ENCODE measurements at places on chromosomes 6 and 20.

DNA sequence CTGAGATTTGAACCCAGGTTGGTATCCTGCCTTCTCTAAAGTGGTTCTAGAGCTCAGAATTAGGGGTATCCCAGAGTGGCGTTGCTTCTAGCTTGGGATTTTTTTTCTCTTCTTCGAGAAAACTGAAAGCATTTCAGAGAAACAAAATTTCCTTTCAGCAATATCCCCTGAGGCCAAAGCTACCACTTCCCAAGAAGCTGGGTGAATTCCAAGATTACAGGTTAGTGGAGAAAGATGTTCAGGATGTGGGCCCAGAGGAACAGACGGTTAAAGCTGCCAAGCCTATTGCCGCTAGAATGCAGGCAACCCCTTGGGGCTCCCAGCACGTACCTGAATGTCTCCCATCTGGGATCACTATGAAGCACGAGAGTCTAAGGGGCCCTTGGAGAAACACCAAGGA lies 134.1 kb downstream of the FOXO3 start:
- no peak for DNase-seq

DNA sequence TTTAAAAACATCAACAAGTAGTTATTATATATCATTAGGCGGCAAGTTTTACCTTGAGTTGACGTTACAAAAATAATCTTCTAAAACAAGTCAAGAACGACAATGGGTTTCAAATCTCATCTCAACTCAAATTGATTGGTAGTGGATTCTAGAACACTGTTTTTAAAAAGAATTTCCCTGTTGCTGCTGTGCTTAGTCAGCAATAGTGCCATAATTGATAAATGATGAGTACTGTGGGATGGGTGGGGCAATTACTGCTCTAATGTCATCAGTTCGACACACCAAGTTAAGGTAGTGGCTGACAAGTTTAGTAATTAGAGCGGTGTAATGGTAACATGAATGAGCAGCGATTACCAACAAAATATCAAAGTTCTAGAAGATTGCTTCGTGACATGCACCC lies 73.4 kb upstream of the HTR1B start:
- DNase-seq = no peak

- DNase-seq = peak; percentile 22
Measured at GRCh38 chr20:11582060-11582459, 335.6 kb upstream of the BTBD3 start.

DNA sequence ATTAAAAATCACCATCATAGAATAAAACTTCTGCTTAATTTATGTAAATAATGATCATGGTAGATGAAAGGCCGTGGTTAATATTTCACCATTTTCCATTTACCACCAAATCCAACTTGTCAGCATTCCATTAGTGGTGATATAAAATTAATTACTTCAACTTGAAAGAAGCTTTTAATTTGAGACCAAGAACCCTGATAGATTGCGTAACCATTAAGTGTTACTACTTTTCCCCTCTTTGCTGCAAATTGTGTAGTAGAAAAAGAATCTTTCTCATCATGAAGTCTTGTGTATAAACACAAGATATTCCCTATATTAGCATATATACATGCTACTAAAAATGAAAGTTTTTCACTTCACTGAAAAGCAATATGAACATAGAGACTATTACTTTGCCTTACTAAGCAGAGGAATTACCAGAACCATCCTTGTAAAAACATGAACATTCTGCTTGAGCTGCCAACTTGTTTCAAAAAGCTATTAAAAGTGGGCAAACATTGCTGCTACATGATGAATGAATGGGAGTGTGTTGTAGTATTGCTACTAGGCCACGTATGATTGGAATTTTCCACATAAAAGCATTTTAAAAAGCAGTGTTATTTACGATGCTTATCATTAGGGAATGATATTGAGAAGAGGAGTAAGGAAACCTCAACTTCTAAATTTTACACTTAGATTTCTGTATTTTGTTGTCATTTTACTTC lies 35.0 kb downstream of the STX11 start:
- DNase-seq = peak; percentile 36

GRCh38 chr6:53765270-53765669 lies 29.5 kb upstream of the LRRC1 start:
- DNase-seq = peak; percentile 52

- DNase-seq = no peak
Measured at GRCh38 chr6:63730311-63730710, 94.7 kb downstream of the PHF3 start.

GRCh38 chr6:67683960-67684359 lies 951.1 kb upstream of the ADGRB3 start:
- peak; percentile 78 for DNase-seq

DNA sequence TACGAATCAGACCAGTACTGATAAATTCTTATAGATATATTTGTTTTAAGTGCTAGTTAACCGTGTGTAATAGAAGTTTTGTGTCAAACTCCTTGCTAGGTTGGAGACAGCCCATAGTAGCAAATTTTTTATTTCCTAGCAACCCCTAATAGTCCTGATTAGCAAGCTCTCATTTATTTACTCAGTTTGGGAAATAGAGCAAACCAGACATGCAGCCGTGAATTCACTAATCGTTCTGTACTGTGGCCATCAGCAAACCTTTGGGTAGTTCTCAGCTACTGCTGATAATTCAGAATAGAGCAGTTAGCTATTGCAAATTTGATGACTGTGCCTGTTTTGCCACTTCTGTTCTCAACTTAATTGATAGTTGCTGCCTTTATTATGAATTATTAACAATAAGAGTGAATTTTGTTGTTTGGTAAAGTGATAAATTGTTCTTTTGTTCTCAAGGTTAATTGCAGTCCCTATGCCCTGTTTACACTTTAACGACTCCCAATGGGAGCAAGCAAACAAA lies 215.8 kb downstream of the GRM1 start:
- no peak for DNase-seq

GRCh38 chr20:40891351-40891750 lies 137.3 kb upstream of the TOP1 start:
- no peak for DNase-seq

DNA sequence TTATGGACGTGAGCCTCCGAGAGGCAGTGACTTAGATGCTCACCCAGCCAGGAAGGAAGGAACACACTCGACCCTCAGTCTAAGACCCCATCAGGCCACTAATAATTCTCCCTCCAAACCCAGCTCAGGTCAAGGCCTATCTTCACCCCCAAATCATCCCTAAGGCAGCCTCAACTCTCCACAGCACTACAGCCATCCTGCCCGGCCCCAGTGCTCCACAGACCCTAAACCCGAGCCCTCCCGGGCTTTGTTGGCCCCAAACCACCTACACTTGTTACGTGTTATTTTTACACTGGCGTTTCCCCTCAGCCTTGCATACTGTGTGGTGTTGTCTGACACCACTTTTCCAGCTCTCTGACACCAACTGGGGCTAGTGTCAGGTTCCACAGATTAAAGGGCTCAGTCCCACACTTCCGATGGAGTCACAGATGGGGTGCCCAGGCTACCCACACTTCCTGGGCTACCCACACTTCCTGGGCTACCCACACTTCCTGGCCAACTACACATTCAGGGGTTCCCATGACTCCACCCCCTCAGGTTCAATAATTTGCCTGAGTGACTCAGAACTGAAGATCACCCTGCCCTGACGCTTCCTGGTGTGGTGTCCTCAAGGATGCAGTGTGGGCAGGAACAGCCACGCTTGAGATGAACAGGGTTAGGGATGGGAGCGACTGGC lies 25.3 kb downstream of the RBCK1 start:
- no peak for DNase-seq

DNA sequence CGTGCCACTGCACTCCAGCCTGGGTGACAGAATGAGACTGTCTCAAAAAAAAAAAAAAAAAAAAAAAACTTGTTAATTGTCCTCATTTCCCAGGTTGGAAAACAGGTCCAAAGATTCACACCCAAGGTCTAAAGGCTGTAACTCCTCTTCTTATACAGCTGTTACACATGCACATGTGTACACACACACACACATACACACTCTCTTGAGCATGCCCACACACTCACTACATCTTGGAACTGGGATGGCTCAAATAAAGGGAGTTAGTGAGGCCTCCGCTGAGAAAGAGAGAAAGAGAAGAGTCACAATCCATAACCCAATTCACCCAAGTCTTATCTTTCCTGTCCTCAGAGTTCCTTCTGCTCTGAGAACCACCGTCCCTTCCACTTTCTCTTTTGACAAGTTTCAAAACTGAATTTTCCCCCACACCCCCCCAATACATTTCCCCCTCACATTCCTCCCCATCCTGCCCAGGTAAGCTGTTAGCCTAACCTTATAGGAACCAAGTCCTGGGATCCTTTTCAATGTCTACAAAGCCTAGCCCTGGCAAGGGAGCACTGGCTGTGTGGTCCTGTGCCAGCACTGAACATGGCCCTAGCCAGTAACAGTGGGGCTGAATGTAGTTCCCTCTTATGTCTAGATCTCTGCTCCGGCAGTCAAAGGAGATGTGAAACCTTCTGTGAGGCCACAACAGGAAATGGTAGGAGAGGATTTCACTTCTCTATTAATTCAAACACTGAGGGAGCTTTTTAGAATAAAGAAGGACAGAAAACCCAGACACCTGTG lies 3.2 kb upstream of the HLA-DMB start:
- no peak for DNase-seq

DNA sequence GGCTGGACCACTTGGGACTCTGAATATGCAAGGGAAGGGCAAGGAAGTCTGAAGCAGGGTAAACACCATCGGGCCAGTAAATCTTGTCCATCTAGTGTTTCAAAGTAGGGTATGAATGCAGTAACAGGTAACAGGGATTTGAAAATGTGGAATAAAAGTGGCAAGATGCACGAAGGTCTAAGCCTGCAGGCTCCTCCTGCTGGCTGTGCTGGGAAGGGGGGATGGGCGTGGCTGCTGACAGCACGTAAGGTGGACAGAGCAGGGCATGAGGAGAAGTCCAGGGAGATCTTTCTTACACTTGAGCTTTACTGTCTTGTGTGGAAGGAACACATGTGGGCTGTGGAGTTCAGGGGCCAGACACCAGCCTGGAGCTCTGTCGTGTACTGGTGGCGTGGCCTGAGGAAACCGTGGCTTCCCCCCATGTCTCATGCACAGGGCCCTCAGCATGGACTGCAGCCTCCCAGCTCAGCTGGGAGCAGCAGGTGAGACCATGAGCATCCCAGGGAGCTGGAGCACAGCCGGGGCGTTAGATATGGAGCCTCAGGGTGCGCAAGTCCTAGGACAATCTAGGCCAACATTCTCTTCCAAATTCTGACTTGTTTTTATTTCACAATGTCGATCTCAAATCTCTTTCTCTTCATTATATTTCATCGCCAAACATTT lies 84.5 kb downstream of the SLC22A23 start:
- no peak for DNase-seq

DNA sequence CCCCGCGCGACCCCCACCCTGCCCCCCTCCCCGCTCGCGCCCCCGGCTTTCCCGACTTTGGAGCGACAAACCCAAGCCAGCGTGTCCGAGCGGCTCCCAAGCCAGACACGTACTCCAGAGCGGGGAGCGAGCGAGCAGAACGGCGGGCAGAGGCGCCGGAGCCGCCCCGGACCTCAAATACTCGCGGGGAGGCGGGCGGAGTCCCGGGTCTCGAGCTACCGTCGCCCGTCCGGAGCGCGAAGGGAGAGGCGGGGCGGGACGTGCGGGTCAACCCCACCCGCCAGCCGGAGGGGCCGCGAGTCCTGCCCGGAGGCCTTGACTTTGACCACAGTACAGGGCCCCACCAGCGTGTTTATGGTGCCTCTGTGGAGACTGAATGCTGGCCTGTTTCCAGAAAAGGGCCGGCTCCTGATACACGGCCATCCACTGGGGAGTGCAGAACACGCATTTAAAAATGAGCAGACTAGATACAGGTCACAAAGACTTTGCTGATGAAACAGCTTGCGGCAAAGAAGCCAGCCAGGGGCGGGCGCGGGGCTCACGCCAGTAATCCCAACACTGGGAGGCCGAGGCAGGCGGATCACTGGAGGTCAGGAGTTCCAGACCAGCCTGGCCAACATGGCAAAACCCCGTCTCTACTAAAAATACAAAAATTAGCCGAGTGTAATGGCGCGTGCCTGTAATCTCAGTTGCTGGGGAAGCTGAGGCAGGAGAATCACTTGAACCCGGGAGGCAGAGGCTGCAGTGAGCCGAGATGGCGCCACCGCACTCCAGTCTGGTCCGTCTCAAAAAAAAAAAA lies at the start of gene SERPINB6:
Gene SERPINB6, minus strand, starts transcription at position 148 of the 799 bp plus-strand sequence. CDS start 12,235 bp downstream, outside the sequence.
- peak; percentile 83 for DNase-seq

DNA sequence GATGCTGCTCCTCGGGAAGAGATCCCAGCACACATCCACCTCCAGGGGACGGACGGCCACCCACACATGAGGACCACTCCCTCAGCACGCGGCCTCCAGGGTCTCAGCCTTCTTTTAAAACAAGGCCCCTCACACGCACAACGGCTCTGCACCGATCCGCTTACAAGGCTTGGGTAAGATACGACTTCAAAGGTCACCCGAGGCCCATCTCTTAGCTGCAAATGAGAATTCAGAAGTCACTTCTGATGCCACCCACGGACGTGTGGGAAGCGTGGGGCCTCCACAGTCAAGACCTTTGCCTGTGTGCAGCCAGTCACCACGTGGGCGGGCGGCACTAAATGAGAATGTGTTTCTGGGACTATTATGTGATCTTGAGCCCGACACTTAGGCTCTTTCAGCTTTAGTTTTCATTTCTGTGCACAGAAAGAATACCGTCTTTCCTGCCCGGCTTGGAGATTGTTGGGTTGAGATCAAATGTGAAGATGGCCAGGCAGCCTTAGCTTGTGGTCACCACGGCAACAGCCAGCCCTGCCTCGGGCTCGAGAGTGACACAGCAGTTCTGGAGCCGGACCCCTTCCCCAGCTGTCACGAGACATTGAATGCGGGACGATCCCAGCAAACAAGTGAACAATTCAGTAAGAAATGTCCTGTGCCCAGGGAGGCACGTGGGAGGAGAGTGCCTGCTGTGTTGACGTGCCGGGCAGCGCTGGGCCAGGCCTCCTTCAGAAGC lies 91.6 kb downstream of the RAMACL start:
- DNase-seq = no peak

DNA sequence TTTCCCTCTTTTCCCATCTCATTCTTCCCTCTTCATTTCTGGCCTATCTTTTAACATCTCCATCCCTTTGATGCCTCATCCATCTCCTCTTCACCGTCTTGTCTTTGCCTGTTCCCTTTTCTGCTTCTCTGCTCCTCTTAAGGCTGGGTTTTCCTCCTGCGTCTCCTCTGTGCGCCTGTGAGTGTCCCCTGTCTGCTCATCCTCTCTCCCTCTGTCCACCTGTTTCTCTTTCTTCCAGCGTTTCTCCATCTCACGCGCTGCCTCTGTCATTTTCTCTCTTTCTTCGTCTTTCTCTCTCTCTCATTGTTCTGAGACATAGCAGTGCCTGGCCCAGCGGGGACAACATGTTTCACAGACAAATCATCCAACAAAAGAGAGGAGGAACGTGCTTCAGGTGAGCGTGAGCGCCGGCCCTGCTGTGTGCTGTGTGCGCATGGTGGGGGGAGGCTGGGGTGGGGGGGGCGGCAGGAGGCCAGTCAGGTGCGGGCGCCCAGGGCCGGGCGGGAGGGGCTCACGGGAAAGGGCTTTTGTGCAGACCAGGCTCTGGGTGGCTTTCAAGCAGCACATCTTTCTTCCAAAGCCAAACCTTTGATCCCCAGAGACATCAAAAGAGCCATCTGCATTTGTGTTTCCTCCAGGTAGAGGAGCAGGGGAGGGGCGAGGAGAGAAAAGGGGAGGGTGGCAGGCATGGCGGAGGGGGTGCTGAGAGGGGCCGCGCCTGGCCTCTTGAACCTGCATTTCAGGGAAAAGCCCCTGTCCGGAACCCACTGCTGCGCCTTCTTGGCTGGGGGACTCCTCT lies 121.3 kb downstream of the VEGFA start:
- no peak for DNase-seq
